CD8-positive, alpha-beta memory T cell (primary cell): ENCODE measurements at places on chromosomes 3 and 15. TPM values are rescaled to one million over a fixed set of nuclear protein-coding genes. Genes with fewer than 3 reads are reported as not detected.

NAALADL2 gene
- total RNA-seq, result not detected

IDH2 gene
- 73.8 TPM for total RNA-seq

RNF123 gene
- 43.7 TPM for total RNA-seq

VWA5B2 gene
- 0.11 TPM for total RNA-seq

PP2D1 gene
- not detected for total RNA-seq

SERPINI2 gene
- total RNA-seq, result not detected
